CD8-positive, alpha-beta memory T cell (primary cell): ENCODE measurements at places on chromosomes 7 and 10.

DNA sequence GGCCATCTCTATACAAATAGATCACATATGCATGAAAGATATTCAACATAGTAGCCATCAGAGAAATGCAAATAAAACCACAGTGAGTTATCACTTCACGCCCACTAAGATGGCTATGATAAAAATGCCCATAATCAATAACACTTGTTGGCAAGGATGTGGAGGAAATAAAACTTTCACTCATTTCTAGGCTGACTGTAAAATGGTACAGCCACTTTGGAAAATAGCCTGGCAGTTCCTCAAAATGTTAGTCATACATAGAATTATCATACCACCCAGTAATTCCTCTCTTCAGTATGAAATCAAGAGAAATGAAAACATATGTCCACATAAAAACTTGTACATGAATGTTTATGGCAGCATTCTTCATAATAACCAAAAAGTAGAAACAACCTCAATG lies 324.9 kb downstream of the LRRTM3 start:
- DNase-seq = no peak

GRCh38 chr10:101280511-101280910 lies 51.2 kb upstream of the LBX1 start:
- no peak for DNase-seq

GRCh38 chr10:132898391-132899053 lies 43.8 kb downstream of the CFAP46 start:
- DNase-seq = no peak

GRCh38 chr7:47622586-47622945 lies 40.7 kb upstream of the TNS3 start:
- DNase-seq = no peak

- DNase-seq = no peak
Observed at GRCh38 chr10:78236416-78237015, 202.9 kb downstream of the RPS24 start.

- DNase-seq = no peak
Observed at GRCh38 chr7:82179311-82179710, 264.3 kb downstream of the CACNA2D1 start.

DNA sequence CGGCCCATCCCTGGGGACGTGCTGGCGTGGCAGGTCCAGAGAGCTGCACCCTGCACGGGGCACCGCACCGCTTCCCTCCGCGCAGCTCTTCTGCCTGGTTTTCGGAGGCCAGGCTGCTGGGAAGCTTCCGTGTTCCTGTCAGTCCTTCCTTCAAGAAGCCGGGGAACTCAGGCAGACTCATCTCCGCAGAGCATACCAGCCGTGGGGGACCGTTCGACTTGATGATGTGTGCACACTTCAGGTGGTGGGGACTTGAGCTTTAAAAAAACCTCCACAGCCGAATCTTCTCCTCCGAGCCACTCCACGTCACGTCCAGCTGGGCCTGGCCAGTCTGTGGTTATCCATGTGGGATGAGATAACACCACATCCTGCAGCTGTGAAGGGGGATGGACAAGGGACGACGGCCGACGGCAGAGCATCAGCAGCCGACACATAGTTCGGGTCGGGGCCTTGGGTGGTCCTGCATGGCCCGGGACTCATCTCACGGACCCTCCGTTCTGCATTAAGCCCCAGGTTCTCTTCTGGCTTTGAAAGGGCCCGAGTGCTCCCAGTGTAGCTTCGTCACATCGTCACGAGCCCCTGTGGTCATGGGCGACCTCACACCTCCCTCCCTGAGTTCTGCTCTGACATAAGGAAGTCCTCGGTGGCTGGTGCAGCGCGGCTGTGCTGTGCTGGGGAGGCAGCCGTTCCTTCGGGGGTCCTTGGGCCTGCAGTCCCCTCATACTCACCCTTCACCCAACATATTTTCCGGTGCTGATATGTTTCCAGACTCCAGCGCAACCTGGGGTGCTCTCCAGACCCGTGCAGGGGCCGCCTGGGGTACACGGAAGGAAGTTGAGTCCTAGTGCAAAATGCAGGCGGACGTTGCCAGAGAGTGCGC lies 4.5 kb upstream of the BHLHA15 start:
- no peak for DNase-seq

DNA sequence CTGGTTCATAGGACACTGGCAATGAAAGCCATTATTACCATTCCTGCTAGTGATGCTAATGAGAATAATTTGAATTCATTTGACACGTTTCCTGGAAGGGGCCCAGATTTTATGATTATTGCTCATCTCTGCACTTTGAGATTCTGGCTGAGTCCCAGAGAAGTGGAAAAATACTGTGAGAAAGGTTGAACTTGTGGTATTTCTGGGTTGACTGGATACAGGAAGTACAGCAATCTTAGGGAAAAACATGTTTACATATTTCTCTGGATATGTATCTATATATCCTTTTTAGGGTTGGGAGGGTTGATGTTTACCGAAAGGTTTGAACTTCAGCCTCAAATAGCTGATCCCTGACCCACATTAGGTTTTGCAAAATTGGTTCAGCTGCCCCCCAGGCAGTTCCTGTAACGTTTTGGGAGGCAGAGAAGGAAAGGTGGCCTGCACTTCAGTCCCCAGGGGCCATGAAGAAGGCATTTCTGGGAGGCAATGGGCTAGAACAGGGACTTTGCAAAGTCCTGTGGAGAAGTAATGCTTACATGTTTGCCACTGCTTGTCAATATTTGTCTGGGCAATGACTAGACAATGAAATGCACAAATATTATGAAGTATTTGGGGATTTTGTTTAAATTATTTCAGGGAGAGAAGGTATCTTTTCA lies 253.7 kb upstream of the PITRM1 start:
- no peak for DNase-seq

- no peak for DNase-seq
Observed at GRCh38 chr7:103524042-103524907, 78.3 kb upstream of the SLC26A5 start.

DNA sequence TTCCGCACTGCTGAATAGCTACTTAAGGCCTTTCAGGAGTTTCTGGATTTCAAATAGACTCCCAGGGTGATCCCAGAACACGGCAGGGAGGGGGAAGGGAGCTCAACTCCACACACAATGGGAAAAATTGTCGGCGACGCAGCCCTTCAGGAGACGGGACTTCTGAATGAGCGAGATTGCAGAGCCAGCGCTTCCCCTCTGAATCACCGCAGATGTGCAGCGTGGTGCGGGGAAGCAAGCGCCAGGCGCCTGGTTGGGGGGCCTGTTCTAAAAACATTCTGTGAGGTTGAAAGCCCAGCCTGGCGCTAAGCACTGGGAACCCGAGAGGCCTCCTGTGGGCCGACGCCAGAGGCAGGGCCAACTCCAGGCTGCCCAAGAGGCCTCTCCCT lies 163.3 kb downstream of the MAD1L1 start:
- DNase-seq = no peak

- no peak for DNase-seq
Observed at GRCh38 chr10:32393911-32394310, 47.0 kb upstream of the EPC1 start.
